ENCODE measurements at places on chromosomes 7 and 10. TPM values are rescaled to one million over a fixed set of nuclear protein-coding genes. Genes with fewer than 3 reads are reported as not detected.

The GBX1 gene
- total RNA-seq: not detected

The TAS2R3 gene
- 1.8 TPM for total RNA-seq

The TMEM236 gene
- total RNA-seq: 59.6 TPM

DNA sequence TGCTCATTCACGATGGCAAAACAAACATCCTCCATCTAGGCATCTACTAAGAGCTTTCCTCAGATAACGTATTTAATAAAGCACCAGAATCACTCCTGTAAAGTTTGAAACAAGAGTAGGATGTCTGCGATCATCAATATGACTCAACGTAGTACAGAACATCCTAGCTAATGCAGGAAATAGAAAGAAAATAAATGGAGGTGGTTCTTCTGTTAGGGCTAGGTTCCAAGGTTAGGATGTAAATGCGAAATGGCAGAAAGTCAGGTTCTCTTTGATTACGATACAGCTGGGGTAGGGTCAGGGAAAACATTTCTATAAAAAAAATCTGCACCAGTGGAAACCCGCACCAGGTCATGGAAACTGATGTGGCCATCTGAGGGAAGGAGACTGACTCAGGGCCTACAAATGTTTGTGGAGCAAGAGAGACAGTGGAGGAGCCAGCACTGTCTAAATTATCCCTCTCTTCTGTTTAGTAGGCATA is 29.1 kb downstream of the CCDC6 start:
- DNase-seq: no peak

The RELN gene
- 1.5 TPM for total RNA-seq

GRCh38 chr7:106551936-106552335 is 109.0 kb downstream of the CCDC71L start:
- no peak for DNase-seq

Data from left colon (tissue), 2 donors.